ENCODE measurements at places on chromosomes 5 and 9.

- no peak for DNase-seq
Observed at GRCh38 chr9:694092-694402, 147.4 kb upstream of the DMRT1 start.

DNA sequence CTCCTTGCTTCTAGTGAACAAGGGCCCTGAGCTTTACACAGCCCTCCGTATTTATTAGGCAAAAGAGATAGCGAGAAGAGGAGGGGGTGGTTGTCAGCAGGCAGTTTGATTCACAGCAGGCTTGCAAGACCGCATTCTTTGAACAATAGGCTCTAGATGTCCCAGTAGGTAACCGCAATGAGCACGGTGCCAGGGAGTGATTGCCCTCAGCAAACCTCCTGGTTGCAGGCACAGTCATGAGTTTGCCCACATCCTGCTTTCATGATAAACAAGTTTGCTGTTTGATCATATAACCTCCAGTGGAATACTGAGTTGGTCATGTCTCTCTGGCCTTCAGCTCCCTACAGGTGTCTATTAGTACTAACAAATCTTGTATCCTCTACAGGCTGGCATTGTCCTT lies 66.1 kb downstream of the CACNA1B start:
- no peak for DNase-seq

DNA sequence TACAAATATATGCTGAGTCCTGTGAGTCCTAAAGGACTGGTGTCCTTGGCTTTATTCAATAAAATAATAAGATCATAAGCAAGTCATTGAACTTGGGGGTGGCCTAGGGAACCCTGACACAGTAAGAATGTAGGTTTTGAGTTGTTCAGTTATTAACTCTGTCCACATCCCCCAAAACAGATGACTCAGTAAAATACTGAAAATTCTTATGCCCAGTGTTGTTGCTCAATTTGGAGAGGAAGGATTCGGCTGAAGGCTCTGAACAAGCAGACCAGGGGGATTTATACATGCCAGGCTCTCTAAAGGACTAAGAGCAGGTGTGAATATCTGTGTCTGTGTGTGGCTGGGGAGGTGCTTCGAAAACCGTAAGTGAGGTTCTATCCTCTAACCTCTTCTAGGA lies 173.7 kb downstream of the RMI1 start:
- no peak for DNase-seq

- DNase-seq: no peak
Observed at GRCh38 chr5:95735406-95735805, 4.3 kb downstream of the RHOBTB3 start.

- no peak for DNase-seq
Observed at GRCh38 chr5:131536850-131537448, 98.1 kb downstream of the RAPGEF6 start.

GRCh38 chr9:109520475-109521132 lies 22.5 kb upstream of the PTPN3 start:
- DNase-seq: peak; percentile 70

DNA sequence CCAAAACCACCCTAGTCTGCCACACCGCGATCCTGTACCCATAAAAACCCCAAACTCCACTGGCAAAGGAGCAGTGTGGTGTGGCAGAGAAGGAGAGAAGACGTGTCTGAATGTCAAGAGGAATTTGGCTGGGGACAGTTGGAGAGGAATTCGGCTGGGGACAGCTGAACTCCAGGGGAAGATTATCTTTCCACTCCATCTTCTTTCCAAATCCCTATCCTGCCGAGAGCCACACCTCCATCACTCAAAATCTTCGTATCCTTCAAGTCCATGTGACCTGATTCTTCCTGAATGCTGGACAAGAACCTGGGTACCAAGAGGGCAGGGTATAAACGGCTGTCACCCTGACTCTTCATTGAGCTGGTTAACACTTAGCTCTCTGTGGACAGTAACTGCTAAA lies 448.1 kb downstream of the ARHGEF28 start:
- no peak for DNase-seq

GRCh38 chr5:51968756-51969155 lies 585.5 kb downstream of the ISL1 start:
- no peak for DNase-seq

DNA sequence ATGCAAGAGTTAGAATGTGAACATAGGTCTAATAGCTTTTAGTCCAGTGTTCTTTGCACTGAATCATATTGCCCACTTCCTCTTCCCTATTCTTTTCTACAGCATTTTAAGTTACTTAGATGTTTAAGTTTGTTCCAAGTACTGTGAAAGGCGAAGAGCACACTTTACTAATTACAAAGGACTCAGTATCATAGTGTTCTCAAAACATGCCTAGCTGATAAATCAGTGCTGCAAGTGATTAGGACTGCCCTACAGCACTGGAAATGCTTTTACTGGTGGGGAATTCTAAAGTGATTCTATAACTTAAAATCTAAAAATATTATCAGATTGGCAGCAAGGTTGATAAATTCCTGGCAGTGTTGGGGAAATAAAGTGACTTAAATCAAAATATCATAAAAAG lies 177.9 kb upstream of the KCNN2 start:
- no peak for DNase-seq

Measured in muscle of back (tissue), 13 donors.